Caudate nucleus (tissue), 63 donors: ENCODE measurements at places on chromosomes 6 and 20.

DNA sequence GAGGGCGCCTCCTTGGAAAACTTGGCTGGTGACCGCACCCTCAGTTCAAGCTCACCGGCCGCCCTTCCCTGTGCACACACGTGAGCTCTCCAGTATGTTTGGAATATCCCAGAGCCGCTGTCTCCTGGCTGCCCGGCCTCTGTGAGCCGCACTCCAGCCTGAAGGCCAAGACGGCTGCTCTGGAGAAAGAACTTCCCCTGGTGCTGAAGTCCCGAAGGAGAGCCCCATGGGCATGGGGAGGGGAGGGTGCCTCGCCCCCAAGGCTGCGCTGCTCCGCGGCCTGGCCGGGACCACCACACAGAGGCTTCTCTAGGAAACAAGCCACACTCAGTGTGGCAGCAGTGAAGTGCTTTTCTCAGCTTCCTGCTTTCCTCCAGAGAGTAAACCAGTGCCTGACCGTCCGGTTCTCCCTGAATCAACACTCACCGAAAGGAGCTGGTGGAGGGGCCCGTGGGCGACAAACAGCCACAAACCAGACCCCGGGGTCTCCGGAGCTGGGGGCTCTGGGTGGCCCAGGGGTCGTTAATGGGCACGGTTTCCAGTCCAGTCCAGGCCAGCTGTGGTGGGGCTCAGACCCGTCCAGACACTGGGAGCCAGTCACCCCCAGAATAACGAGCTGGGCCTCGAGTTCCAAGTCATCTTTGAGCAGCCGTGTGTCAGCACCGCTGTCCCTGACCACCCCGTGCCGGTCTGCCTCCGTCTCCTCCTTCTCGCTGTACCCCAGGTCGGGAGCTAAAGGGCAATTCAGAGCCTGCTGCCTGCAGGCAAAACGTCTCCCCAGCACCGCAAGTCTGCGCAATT, 87.4 kb upstream of the BHLHE23 start:
- no peak for DNase-seq

GRCh38 chr20:58749098-58749769, 56.6 kb downstream of the NPEPL1 start:
- no peak for DNase-seq

GRCh38 chr6:105235155-105235554, 55.3 kb upstream of the POPDC3 start:
- DNase-seq = no peak

DNA sequence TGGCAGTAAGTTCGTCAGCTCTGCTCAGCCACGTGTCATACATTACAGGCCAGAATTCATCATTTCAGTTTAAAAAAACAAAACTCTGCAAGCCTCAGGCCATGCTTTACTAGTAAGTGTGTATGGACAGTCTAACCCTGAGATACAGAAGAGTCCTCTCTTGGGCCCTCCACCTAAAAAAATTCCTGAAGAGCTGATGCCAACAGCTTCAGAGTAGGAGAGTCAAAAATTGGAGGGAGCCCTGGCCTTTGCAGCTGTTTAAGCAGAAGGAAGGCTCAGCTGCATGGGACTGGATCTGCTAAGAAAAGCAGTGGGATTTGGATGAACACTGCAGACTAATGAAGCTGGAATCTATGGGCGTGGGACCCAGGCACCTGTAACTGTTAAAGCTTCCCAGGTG, 47.2 kb upstream of the FAM8A1 start:
- DNase-seq = no peak

GRCh38 chr6:44342489-44342888, at the start of gene SPATS1:
TSS of gene SPATS1 (plus strand) at chr6:44342650. CDS start at chr6:44343096, 446 bp downstream.
- no peak for DNase-seq

DNA sequence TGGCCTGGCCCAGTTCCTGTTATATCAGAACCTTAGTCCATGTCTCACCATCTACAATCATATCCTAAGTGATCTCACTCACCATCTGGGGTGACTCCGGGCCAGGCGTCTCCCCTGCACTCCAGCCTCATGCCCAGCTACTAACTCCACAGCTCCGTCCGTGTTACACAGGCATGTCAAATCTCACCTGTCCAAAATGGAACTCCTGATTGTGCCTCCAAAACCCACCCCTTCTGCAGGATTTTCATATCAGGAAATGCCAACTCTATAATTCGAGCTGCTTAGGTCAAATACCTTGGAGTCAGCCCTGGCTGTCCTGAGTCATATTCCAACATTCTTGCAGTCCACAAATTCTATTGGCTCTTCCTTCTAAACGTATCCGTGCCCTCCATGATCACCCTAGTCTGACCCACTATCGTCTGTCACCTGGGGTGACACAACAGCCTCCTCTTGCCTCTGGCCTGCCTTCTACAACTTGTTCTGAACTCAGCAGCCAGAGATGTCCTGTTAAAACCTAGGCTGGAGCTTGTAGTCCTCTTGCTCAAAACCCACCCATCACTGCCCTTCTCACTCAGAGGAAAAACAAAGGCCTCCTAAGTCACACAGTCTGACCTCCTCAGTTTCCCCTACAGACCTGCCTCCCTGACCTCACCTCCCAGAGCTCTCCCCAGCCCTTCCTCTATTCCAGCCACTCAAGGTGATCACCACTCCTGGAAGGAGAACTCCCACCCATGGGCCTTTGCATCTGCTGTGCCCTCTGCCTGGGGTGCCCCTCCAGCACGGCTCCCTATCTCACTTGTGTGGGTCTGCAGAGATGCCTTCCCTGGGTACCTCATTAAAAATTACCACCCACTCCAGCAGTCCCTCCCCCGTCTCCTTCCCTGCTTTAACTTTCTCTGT, 85.3 kb upstream of the SIRPA start:
- DNase-seq = no peak

- no peak for DNase-seq
These were observed 21.0 kb downstream of the C6orf89 start for GRCh38 chr6:36906539-36907325.

DNA sequence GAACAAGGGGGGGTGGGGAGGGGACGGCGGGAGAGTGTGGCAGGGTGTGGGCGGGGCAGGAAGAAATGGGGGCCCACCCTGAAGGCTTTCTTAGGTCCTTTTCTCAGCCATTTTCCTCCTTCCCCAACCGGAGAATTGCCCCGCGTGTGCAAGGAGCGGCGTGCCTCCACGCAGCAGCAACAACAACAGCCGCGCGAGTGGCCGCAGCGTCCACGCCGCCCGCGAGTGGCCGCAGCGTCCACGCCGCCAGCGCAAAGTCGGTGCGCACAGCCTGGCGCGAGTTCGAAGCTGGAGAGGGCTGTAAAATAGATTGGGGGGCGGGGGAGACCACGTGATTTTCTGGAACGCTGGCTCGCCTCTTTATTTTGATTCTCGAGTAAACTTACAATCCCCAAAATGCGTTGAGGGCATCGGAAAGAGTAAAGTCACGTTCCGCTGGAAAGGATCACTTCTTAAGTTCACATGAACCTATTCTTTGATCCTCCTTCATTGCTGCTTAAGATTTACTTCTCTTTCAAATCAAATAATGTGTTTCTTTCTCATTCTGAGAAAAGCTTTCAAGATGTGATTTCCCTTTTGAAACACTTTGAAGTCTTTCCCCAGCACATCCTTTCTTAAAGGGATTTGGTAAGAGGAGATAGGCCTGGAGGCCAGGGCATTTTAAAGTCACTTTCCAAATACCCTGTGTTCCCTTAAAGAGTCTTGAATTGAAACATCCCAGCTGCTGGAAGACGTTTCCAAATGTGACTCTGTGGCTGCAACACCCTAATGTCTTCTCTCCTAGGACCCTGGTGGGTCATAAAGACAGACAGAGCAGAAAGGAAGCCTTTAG, 66.7 kb upstream of the ZNF217 start:
- DNase-seq = no peak

- no peak for DNase-seq
These were observed 687.9 kb upstream of the CITED2 start for GRCh38 chr6:140062043-140063020.

DNA sequence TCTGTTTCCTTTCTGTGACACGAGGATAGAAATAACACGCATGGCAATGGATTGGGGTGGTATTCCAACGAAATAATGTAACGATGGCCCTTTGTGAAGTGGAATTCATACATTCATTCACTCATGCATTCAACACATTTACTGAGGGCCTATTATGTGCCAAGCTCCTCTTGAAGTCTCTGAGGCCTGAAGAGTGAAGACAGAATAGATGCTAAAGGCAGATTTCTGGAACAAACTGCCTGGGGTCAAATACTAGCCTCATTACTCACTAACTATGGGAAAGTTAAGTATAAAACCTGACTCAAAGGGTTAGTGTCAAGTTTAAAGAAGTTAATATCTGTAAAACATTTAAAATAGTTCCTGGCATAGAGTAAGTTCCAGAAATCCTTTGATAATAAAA, 279.6 kb upstream of the SULF2 start:
- DNase-seq = no peak

- DNase-seq = no peak
These were observed 20.9 kb upstream of the TRAM2 start for GRCh38 chr6:52597738-52598122.

DNA sequence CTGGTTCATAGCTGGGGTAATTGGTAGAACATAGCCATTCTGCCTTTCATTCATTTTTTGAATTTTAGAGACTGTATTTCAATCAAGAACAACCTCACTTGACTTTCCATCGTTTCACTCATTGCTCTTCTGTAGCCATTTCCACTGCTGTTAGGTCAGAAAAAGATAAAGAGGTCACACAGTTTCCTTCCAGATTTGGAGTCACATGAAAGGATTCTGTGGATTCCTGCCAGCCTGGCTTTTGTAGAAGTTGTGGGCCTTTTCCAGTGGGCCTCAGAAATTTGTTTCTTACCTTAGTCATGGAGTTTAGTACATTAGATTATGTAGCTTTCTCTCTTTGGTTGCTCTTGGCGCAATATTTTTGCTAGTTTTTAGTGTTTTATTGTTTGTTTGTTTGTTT, 157.8 kb downstream of the SASH1 start:
- no peak for DNase-seq

DNA sequence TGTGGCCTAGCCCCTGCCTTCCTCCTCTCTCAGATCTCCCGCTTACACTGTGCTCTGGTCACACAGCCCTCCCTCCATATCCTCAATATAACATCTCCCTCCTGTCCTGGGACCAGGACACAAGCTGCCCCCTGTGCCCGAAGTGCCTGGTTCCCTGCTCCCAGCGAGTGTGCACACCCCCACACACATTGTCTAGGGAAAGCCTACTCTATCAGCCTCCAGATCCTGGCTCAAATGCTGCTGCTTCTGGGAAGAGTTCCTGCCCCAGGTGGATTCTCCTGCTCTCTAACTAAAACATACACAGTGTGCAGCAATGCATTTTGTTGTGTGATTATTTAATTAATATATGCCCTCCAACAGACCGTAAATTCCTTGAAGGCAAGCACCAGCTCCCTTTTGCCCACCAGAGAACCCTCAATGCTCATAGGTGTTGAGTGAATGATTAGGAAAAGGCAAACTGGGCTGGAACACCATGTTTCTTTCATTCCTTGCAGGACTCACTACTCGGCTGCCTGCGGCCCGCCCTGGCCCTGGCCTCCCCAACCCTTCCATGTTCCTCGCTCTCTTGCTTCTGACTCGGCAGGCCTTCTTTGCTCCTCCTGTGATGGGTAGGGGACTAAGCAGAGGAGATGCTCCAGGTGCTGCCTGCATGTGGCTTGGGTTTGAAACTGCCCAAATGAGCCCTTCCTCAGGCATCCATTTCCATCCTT, 194.6 kb downstream of the ZDHHC14 start:
- DNase-seq = no peak

DNA sequence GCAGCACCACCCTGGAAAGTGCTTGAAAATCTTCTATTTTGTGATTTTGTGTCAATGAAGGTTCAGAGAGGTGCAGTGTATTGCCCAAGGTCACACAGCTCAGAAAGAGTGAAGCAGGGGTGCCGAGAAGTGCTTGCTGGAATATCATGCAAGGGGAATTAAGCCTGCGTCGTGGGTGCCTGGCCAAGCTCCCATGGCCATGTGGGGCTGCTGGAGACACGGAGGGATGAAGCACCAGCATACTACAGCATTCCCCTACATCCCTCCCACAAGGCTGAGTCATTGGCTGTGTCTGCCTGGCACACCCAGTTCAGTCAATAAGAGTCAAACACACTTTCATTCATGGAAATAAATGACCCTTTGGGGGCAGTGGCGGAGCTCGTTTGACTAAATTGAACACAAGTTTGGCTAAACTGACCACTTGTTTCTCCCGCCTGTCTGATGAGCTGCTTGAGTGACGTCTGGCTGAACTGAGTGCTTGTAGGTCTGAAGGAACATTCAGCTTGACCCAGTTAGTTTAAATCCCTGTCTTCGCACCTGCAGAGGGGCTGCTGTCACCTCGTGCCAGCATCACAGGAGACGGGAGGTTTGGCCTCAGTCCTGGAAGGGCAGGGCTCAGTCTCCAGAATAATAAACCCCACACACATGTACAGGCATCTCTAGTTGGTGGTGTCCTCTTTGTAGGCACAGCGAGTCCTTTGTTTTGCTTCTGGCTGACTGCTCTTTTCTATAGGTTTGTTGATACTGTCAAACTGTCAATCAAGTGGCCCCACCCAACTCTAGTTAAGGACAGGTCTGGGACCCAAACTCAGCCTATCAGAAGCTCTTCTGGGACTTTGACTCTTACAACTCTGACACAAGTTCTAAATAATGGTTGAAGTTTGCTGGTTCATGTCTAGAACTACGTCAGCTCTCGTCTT, 8.4 kb upstream of the TGM2 start:
- DNase-seq = no peak

DNA sequence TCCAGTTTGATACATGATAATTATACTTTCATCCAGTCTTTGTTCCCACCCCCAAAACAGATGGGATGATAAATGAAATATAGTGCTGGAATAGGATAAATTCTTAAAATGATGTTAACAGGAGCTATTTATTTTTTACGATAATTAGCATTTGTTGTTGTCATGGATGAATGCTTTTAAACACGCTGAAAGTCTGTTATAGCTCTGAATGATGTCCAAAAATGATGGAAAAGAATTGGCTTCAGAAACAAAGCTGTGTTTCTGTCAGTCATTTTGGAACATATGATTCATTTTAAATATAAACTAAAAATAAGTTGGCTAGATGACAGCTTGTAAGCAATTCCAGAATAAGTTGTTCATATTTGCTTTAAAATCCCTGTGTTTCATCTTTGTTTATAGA, 237.4 kb downstream of the GRIK2 start:
- DNase-seq = no peak

DNA sequence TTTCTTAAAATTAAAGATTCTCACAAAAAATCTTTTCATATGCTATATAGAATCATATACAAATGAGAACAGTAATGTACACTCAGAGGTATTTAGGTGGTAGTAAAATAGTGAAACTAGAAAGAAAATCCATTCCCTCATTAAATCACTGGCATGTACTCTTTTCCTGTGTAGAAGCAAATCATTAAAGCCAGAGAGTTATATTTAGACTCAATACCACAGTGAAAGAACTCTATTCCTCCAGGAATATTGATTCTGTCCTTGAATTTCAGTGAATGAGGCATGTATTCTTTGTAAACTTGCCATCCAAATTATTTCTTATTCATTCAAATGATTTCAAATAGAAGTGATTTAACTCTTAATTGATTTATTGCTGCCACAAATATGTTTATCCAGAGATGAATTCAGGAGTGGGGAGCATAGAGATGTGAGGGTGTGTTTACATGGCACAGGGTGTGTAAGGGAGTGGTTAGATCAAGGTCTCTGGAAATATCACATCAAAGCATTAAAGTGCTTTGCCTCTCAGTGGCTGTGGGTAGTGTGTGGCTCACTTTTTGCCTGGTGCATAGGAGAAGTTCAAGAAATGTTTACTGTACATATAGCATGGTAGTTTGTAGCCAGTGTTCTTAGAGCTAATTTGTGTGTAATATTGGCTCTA, 141.2 kb downstream of the FAM83B start:
- DNase-seq = no peak
